Frontal cortex (tissue), 4 donors: ENCODE measurements at places on chromosomes 12 and 14. TPM values are rescaled to one million over a fixed set of nuclear protein-coding genes. Genes with fewer than 3 reads are reported as not detected.

DNA sequence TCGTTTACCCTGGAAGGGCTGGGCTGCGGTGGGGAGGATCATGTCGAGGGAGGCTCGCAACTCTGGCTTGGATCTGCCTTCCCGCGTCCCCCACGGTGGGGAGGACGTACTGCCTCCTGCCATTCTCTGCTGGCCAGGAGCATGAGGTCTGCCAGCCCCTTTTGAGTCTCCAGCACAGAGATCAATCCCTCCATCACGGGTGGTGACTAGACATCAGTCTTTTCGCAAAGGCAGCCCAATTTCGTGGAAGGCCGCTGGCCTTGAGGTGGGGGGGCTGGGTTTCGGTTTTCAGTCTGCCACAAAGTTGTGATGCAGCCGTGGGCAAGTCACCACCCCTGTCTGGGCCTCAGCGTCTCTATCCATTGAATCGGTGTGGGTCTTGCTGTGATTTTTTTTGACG lies 62.2 kb downstream of the PRMT8 start:
- DNase-seq, result no peak

- no peak for DNase-seq
Observed at GRCh38 chr12:58310368-58310767, 369.0 kb downstream of the ATP23 start.

DNA sequence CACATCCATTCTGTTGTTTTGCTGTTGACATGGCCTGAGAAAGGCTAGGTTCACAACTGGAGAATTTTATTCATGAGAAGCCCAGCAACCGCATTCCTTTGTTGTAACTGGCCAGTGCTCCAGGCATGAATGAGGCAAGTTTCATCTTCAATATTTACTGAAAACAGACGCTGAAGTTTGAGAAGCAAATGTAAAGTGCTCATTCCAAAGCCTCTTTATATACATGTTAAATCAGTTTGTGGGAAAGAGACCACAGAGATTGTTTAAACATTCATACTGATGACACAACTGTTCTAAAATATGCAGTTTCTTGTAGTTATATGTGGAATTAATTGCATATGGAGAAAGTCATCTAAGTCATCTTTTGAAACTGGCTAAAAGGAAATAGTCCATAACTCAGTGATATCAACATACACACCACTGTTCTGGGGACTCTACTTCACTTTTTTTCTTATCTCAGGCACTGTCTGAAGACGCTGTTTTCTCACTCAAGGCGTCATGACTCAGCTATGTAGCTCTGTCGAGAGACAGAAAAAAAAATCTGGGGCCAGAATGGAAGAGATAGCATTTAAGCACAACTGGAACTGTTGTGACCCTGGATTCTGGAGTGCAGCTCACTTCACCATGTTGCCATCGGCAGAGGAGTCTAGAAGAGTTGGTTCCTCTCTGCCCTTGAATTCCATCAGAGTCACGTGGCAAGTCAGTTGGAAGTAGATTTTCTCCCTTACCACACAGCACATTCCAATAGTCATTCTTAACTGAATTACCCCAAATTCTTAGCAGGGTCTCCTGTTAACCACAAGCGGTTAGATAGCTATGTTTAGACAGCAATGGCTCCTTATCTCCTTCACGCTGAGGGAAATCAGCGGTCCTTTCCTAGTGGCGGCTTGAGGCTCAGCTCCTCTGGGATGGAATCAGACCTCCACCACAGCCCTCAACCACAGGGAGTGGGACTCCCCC lies 258.4 kb upstream of the HMGA2 start:
- no peak for DNase-seq

DNA sequence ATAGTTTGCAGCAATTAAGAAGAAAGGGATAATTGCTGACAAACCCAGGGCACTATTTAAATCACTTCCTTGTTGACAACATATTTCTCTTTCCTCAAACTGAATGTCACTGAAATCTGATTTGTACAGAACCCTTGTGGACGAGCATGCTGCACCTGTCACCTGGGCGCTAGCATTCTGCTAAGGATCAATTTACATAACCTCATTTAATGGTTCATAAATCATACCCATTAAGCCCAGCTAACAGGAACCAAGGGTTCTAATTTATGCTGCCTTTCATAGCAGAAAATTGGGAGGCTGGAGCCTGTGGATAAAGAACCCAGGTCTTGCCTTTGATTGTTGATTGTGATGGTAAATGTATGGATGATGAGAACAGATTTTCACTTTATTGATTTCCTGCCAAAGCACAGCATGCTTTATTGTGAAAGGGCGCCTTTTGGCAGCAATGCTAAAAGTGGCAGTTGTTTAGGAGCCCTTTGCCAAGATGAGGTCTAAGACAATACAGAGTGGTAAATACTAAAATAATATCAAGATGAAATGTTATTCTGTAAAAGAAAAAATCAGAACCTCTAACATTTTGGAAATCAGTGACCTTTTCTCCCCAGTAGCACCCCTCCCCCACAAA lies 95.4 kb downstream of the NKX2-1 start:
- DNase-seq, result no peak

- no peak for DNase-seq
Observed at GRCh38 chr14:105096206-105096875, 31.1 kb upstream of the GPR132 start.

- no peak for DNase-seq
Observed at GRCh38 chr14:89302396-89302950, 114.6 kb downstream of the FOXN3 start.

GRCh38 chr12:67921286-67921685 lies 68.0 kb upstream of the IFNG-AS1 start:
- no peak for DNase-seq

GRCh38 chr14:95635051-95635450 lies 51.2 kb upstream of the TCL1B start:
- DNase-seq, result no peak

- DNase-seq, result no peak
Observed at GRCh38 chr12:68159681-68160304, at the start of gene IFNG. IFNG (minus strand) TSS chr12:68159740; CDS start chr12:68159615, 125 bp downstream.

DNA sequence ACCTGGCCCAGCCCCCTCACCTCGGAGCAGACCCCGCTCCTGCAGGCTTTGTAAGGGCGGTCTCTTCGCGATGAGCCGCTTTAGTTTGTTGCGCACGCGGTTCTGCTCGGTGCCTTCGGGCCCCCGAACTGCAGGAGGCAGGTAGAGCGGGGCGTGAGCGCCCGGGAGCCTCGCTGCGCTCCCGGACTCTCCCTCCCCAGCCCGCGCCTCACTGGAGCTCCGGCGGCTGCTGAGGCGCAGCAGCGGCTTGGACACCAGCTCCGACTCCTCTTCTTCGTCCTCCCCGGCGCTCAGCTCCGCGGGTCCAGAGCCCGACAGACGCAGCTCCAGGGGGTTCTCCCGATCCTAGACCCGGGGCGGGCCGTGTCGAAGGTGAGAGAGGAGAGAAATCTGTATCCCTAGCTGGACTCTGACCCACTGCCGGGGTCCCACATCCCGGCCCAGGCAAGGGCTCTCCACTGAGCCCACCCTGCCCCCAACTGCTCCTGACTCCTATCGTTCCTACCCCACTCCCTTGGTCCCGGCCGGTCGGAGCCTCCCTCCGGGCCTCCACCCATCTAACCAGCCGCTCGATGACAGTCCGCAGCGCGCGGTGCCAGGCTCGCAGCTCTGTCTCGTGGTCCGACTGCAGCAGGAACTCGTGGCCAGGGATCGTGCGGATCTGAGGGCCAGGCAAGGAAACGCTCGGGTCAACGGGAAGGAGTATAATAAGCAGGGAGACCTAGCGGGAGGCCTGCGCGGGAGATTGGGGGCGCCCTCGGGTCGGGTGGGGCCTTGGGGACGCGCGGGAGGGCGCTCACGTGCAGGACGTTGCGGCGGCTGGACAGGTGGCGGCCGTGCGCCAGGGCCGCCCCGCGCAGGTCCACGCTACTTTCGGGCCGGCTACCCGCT lies 4.2 kb downstream of the ARHGAP9 start:
- DNase-seq, result peak; percentile 66

- DNase-seq, result no peak
Observed at GRCh38 chr12:114096461-114096860, 130.3 kb upstream of the RBM19 start.

GRCh38 chr14:22985894-22986507 lies 3.6 kb upstream of the AJUBA start:
- DNase-seq, result no peak

- no peak for DNase-seq
Observed at GRCh38 chr14:100673807-100674154, 52.9 kb upstream of the DLK1 start.

GRCh38 chr12:23028158-23028802 lies 403.3 kb downstream of the ETNK1 start:
- DNase-seq, result no peak

DNA sequence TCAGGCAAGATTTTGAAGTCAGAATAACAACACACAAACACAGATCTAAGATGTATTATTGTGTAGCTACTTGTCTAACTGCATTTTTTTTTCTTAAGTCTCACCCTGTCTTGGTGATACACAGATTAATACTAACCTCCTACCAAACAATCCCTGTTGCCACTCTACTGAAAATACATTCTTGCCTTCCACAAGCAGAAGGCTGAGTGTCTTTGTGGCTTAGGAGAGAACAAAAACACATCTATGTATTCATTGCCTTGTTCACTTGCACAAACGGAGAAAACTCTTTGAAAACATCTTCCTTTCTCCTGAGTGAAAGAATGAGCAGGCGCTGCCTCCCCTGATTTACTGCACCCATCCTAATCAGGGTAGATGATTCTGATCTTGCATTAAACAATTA lies 642.2 kb downstream of the DIO2 start:
- DNase-seq, result no peak

GRCh38 chr12:2244013-2244861 lies 191.4 kb downstream of the CACNA1C start:
- DNase-seq, result no peak

DNA sequence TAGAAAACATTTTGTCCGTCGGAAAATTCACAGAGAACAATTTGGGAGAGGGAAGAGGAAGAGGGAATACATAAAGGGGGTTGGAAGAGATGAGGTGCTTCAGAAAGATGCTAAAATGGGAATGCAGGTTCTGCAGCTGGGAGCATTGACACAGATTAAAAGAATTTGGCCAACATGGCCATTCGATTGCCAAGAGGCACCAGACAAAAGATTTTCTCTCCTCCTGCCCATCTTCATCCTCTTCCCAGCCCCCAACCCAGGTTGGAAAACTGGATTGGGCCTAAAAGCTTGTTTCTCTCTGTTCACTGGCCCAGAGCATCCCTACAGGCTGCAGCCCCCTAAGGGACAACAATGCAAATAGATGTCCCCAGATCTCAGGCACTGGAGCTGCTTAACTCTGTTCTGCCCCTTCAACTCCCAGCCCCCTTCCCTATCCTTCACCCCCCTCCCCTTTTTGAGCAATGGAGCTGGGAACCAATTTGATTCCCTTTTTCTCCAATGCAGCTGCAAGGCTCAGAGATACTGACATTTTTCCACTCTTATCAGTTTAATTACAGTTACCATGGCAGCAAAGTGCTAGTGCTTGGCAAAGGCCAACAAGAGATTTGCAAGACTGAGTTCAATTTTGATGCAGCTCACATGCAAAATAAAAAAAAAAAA lies 1.9 kb downstream of the LMO3 start:
- DNase-seq, result no peak

DNA sequence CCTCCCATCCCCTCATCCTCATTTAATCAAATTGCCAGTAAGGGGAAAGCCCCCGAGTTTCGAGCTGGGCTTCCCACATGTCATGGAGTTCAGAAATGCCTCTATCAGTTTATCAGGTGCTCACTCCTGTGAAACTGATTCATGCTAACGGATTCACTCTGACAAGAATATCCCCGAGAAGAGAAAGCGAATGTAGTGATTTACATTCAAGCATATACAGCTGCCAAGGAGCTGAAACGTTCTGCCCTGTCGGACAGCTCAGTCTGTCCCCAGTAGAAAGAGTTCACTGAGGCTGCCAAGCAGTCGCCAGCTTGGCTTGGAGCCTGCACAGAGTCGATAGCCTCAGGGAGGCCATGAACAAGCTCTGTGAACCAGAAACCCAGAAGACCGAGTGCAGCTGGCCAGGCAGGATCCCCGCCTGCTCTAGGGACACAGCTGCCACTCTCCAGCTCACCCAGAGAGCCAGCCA lies 88.4 kb downstream of the TMCC3 start:
- DNase-seq, result peak; percentile 24

DNA sequence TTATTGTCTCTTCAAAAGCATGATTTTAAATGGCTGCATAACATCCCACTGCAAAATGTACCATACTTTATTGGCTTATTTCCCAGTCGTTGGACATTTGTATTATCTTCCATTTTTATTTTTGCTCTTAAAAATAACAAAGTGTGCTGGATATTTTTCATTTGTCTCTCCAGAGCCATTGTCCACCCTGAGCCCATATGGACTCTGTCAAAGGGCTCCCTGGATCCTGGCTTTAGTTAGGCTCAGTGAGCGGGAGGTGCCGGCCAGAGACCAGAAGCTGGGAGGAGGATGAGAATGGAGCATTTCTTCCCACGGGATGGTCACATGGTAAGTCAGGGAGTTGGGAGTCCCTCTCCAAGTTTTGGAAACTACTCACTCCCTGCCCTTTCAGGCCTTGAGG lies 296.9 kb downstream of the NUAK1 start:
- DNase-seq, result no peak

GRCh38 chr12:121812320-121812871 lies 8.6 kb downstream of the SETD1B start:
- DNase-seq, result peak; percentile 76

- no peak for DNase-seq
Observed at GRCh38 chr12:16261944-16262475, 15.5 kb downstream of the SLC15A5 start.

DNA sequence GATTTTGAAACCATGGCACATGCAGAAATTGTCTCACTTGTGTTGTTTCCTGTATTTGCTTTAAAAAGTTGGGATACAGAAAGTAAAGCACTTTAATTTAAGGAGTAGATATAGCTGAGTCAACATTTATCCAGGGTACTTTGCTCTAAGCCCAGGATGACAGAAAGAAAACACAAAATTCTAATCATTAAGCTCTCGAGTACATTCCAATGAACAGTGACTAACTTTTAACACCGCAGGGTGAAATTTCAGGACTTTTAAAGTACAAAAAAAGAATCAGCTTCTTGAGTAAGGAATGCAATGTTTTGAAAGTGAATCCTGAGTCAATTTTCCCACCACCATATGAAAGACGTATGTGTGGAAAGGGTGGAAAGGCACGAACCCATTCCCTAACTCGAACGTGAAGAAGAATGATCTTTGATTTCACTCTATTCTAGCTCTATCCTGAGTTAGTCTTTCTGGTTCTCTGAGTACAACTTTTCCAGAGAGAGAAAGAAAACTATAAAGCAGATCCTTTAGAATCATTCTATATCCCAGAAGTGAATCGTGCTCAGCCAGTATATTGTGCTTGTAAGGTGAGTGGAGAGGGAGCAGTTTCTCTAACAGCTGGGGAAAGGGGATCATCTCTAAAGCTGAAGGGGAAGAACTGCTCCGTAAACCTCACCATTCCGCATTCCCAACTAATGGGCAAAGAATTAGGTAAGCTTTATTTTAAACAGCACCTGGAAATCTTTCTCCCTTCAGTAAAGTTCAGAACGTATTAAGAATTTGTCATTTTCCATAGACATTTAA lies 779.0 kb upstream of the FLRT2 start:
- DNase-seq, result no peak

ACSM4 gene
- total RNA-seq, result not detected

AVPR1A gene
- total RNA-seq, result 14.3 TPM

RERG gene
- total RNA-seq, result 1.6 TPM

CIDEB gene
- total RNA-seq, result 2.0 TPM

HOXC11 gene
- total RNA-seq, result not detected

RAD9B gene
- 1.2 TPM for total RNA-seq

DUSP6 gene
- total RNA-seq, result 38.3 TPM

KIF21A gene
- total RNA-seq, result 173 TPM

VDR gene
- total RNA-seq, result not detected

MYBPC1 gene
- 2.4 TPM for total RNA-seq

SLC25A3 gene
- total RNA-seq, result 241 TPM
